ENCODE measurements at places on chromosomes 5 and 9. TPM values are rescaled to one million over a fixed set of nuclear protein-coding genes. Genes with fewer than 3 reads are reported as not detected.

GMCL2 gene
- total RNA-seq: not detected

SPAAR gene
- total RNA-seq: not detected

ALG2 gene
- 19.5 TPM for total RNA-seq

ARL14EPL gene
- total RNA-seq: not detected

SUSD3 gene
- 47.2 TPM for total RNA-seq

TNC gene
- not detected for total RNA-seq

DNA sequence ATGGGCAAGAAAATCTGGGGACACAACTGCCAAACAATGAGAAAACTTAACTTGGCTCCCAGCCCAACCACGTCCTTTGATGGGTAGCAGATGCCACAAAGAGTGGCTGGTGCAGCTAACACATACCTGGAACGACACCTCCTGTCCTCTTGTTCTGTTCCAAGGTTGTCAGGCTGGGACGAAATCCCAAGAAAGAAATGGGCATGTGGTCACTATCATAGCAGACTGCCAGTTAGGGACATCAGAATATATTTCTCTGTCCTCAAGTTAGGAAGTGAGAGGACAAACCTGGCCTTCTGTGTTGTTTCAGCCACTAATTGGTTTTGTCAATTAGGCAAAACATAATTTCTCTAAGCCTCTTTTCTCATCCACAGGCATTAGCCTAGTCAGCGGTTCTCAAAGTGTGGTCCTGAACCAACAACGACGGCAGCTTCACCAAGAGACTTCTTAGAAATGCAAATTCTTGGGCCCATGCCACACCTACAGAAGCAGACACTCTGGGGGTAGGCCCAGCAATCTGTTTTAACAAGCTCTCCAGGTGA is 63.4 kb downstream of the RAPGEF1 start:
- H3K27ac ChIP-seq: peak overlapping the region; percentile 100
- H3K36me3 ChIP-seq: no peaks in the 10 kb centered on the region
- H3K27me3 ChIP-seq: no peaks in the 10 kb centered on the region
- DNase-seq: peak; percentile 53

- no peak for DNase-seq
- peak overlapping the region; percentile 50 for H3K4me3 ChIP-seq
- no peak overlapping the region for H3K27ac ChIP-seq
Measured at GRCh38 chr9:133105461-133105770, 15.6 kb downstream of the RALGDS start.

DNA sequence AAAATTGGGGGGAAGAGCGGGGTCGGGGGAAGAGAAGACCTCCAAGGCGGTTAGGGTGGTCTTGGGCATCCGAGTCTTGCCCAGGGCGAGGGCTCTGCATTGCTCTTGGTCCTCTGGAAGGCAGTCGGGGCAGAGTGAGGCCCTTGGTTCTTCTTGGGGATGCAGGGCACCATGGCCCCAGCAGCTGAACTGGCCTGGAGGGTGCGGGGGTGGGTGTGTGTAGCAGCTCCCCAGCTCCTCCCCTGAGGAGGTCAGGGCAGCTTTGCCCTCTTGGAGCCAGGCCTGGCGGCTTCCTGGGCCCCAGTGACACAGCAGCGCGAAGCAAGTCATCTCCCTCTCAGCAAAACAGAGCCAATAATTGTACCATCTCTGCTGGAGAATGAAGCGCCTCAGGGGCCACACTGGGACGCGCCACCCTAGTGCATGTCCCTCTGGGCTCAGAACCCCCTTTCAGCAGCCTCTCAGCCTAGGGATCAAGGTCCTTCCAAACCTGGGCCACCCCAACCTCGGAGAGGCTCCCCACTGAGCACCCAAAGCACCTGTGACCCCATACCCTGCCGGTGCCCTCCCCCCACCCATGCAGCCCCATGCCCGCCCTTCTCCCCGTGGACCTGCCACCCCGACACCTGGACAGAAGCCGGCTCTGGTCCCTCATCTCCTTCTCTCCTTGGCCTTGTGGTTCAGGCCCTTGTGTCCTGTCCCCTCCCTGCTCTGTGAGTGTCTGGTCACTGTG is 10.4 kb upstream of the RXRA start:
- H3K4me3 ChIP-seq: no peak overlapping the region
- peaks cover 4% of the 10 kb centered on the region for H3K27me3 ChIP-seq
- H3K36me3 ChIP-seq: no peaks in the 10 kb centered on the region
- H3K27ac ChIP-seq: no peak overlapping the region
- DNase-seq: no peak
- no peaks in the 10 kb centered on the region for H3K4me1 ChIP-seq

GRCh38 chr9:76911971-76912370 is 6.1 kb upstream of the PRUNE2 start:
- no peak for DNase-seq
- no peak overlapping the region for H3K27ac ChIP-seq
- H3K4me3 ChIP-seq: no peak overlapping the region
- no peaks in the 10 kb centered on the region for H3K4me1 ChIP-seq
- H3K27me3 ChIP-seq: peaks cover 42% of the 10 kb centered on the region

- no peak for DNase-seq
- H3K27ac ChIP-seq: no peak overlapping the region
- peaks cover 2% of the 10 kb centered on the region for H3K36me3 ChIP-seq
- H3K27me3 ChIP-seq: peaks cover 46% of the 10 kb centered on the region
Measured at GRCh38 chr5:150298701-150299451, 3.8 kb downstream of the ARSI start.

GRCh38 chr5:154858972-154859871 is 795 bp downstream of the CNOT8 start:
- H3K27me3 ChIP-seq: no peaks in the 10 kb centered on the region
- H3K27ac ChIP-seq: peak overlapping the region; percentile 98
- DNase-seq: no peak
- peak overlapping the region; percentile 99 for H3K4me3 ChIP-seq

GRCh38 chr5:16702964-16703363 is 86.2 kb upstream of the RETREG1 start:
- peaks cover 21% of the 10 kb centered on the region for H3K27me3 ChIP-seq
- no peak overlapping the region for H3K4me3 ChIP-seq
- H3K4me1 ChIP-seq: peaks cover 4% of the 10 kb centered on the region
- H3K27ac ChIP-seq: no peak overlapping the region
- no peaks in the 10 kb centered on the region for H3K36me3 ChIP-seq
- no peak for DNase-seq

DNA sequence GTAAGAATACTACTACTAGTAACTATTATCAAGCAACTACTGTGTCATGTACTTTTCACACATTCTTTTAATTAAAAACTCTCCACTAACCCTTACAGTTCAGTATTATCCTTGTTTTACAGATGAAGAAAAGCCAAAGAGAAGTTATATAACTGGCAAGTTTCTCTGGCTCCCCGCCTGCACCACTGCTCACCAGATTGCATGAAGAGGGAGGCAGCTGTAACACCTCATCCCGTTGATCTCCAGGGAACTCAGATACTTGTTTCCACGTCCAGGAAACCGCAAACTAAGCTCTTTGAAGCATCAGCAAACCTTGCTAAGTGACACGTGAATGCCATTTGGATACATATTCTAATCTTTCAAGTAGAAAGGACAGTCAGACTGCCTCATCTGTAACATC is 70.3 kb downstream of the RIGI start:
- H3K36me3 ChIP-seq: peaks cover 14% of the 10 kb centered on the region
- no peak for DNase-seq
- H3K4me3 ChIP-seq: no peak overlapping the region
- peaks cover 2% of the 10 kb centered on the region for H3K4me1 ChIP-seq
- no peaks in the 10 kb centered on the region for H3K27me3 ChIP-seq
- H3K27ac ChIP-seq: no peak overlapping the region

DNA sequence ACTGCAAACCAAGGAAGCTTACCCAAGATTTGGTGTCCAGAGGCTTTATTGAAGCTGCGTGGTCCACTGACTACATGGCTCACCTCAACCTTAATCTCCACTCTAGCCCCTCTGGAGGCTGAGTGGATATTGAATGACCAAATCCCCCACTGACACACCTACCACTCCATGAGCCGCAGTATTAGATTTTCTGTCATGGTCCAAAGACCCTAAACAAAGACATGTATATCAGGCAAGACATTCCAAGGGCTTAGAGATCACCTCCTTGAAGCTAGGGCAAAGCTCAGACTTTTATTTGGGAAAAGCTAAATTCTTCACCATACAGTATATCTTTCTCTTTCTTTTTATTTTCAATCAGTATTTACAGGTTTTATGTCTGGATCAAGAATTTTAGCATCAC is 346.2 kb upstream of the CTNND2 start:
- H3K4me3 ChIP-seq: no peak overlapping the region
- H3K27ac ChIP-seq: no peak overlapping the region
- H3K27me3 ChIP-seq: no peaks in the 10 kb centered on the region
- no peaks in the 10 kb centered on the region for H3K4me1 ChIP-seq
- DNase-seq: no peak

DNA sequence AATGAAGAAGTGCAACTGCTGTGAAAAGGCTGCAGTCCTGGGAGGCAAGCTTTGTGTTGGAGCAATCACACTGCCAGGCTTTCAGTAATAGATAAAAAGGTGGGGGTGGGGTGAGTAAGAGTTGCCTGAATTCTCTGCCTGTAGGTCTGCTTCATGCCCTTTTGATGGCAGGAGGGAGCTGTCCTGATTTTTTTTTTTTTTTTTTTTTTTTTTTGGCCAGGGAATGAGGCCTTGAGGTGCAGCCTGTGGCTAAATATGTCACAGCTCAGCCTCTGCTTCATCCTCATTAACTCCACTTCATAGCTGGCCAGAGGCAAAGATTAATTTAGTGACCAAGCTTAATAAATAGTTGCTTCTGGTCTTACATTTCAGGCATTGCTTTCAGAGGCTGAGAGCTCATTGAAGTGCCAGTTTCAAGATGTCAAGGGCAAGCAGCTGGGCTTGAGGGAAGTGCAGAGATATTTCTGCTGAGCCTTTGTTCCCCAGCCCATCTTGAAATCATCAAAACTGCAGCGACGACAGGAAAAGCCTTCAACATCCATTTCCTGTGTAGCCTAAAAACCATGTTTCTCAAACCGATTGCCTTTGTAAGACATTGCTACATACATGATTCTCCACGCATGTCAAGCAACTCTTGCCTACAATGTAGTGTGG is 134.7 kb downstream of the MACIR start:
- no peaks in the 10 kb centered on the region for H3K36me3 ChIP-seq
- H3K27ac ChIP-seq: no peak overlapping the region
- peaks cover 32% of the 10 kb centered on the region for H3K27me3 ChIP-seq
- no peaks in the 10 kb centered on the region for H3K4me1 ChIP-seq

DNA sequence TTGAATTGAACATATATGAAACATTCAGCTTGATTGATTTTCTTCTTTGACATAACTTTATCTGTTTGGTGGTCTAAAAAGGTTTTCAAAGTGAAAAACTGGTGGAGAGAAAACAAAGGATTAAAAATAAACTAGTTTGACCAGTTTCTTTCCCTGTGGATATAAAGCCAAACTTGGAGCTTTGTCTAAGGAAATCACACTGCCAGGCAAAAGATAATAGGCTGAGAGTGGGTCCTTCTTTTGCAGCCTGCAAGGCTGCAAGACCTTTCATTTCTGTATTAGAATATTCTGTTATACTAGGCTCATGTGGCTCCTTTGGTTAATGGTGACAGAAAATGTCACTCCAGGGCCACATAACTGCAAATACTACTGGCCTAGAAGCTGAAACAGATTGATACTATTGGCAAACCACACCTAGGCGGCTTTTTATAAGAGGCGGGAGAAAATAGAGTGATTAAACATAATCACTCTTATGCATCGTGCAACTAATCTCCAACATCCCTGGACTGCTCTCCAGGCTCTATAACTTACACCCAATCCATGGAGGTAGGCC is 129.1 kb upstream of the ZNF462 start:
- DNase-seq: no peak
- no peaks in the 10 kb centered on the region for H3K4me1 ChIP-seq
- no peaks in the 10 kb centered on the region for H3K27me3 ChIP-seq
- no peaks in the 10 kb centered on the region for H3K36me3 ChIP-seq
- no peak overlapping the region for H3K4me3 ChIP-seq
- no peak overlapping the region for H3K27ac ChIP-seq

DNA sequence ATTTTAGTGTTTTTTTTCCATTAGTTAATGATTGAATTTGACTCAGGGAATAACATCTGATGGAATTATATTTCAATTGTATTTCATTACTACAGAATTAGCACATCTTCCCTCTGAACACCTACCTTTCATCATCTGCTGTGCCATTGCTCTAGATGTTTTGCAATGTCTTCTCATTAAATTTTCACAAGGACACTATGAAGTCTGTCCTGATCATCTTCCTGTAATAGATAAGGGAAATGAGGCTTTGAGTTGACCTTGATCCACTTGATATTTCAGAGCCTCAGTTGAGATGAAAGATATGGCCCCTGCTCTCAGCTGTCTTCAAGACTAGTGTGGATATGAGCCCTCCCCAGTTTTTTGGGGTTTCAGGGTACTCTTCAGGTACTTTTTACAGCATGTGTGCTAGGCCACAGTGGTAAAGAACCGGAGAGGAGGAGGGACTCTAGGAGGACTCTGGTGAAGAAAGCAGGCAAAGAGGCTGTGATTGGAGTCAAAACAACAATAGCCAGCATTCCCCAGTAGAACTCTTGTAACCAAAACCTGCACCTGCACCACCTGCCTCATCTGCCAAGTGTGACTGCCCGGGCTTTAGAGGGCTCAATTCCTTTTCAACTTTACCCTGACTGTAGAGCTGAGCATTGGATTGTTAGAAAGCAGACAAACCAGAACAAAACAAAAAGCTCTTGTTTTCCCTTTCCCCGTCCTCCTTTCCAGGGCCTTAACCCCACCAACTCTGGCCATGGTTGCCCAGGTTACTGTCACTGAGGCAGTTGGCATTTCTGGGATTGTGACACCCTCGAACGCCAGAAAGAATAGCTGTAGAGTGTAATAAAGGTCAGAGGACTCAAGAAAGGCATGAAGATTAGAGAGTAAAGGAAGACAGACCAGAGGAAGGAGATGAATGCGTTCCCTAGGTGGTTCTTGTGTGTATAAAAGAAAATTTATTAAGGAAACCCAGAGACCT is 56.3 kb downstream of the ERAP1 start:
- peak overlapping the region; percentile 68 for H3K27ac ChIP-seq
- no peak for DNase-seq
- peaks cover 5% of the 10 kb centered on the region for H3K36me3 ChIP-seq
- H3K4me3 ChIP-seq: peak overlapping the region; percentile 43

GRCh38 chr5:171745602-171746001 is 40.0 kb upstream of the SMIM23 start:
- H3K27ac ChIP-seq: no peak overlapping the region
- DNase-seq: no peak
- H3K4me1 ChIP-seq: no peaks in the 10 kb centered on the region
- no peak overlapping the region for H3K4me3 ChIP-seq
- H3K27me3 ChIP-seq: peaks cover 37% of the 10 kb centered on the region
- no peaks in the 10 kb centered on the region for H3K36me3 ChIP-seq

DNA sequence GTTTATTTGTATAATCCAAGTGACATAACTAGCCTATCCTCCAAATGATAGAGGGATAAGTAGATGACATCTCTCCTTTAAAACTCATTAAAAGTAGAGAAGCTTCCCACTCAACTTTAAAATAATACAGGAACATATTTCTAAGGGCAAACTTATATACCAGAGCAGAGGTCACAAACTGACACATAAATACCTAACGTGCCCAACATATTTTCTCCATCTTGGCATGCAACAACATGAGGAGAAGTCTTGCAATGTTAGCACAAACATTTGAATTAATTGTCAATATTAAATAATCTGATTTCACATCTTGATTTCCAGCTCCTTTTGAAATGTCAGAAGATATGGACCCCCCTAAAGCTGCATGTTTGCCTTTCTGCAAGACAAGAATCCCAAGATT is 335.0 kb downstream of the DEPDC1B start:
- H3K27ac ChIP-seq: no peak overlapping the region
- DNase-seq: no peak
- no peaks in the 10 kb centered on the region for H3K4me1 ChIP-seq
- no peak overlapping the region for H3K4me3 ChIP-seq
- H3K36me3 ChIP-seq: no peaks in the 10 kb centered on the region

- no peak overlapping the region for H3K4me3 ChIP-seq
- no peaks in the 10 kb centered on the region for H3K36me3 ChIP-seq
Measured at GRCh38 chr5:15966066-15966640, 213.4 kb downstream of the MARCHF11 start.
